ENCODE measurements at places on chromosomes 12 and 14.

- peaks cover 21% of the 10 kb centered on the region for H3K36me3 ChIP-seq
- H3K4me3 ChIP-seq = peak within 1 kb of the TSS; percentile 88
- H3K27ac ChIP-seq = peak within 1 kb of the TSS; percentile 99
- H3K27me3 ChIP-seq = no peaks in the 10 kb centered on the region
- H3K4me1 ChIP-seq = peaks cover 38% of the 10 kb centered on the region
- DNase-seq = peak; percentile 94
These were observed at the start of gene KDM5A for GRCh38 chr12:389142-390096. Gene KDM5A (minus strand): TSS chr12:389320. CDS start chr12:389091, 229 bp downstream.

- no peak for DNase-seq
- H3K27ac ChIP-seq = no peak overlapping the region
- no peak overlapping the region for H3K4me3 ChIP-seq
These were observed 85.6 kb downstream of the CCDC92 start for GRCh38 chr12:123886931-123887582.

DNA sequence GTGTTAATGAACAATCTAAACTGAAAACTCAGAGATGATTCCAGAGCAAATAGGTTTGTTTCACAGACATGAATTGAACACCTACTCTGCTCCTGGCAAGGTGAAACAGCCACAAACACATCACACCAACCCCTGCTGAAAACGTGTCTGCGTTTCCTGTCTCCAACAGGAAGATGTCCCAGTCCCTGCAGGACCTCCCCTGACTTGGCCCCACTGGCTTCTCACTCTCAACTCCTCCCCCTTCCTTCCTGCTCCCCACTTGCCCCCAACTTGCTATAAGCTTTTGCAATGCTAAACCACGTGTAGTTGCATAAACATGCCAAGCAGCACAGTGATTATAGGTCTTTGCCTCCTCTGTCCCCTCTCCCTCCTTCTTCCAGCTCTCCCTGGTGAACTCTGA lies 567.6 kb downstream of the BCL11B start:
- peaks cover 30% of the 10 kb centered on the region for H3K4me1 ChIP-seq
- H3K27ac ChIP-seq = peak overlapping the region; percentile 47

DNA sequence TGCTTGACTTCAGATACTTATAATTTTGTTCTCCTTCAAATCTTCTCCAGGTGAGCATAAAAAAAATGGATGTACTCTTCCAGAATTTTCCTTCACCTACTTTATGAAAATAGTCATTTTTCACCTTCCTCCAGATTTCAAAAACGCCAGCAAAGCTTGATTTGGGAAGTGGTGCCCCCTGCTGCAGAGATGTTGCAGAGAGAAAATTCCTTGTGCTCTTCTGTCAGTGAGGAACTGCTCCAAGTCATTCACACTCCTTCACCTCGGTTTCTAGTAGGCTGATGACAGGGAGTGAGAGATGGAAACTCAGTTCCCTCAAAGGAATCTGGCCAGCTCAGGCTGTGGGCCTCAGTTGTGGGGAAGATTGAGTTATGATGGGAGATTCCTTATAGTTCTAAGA lies 24.2 kb upstream of the RNASE3 start:
- H3K4me1 ChIP-seq = no peaks in the 10 kb centered on the region
- peaks cover 52% of the 10 kb centered on the region for H3K27me3 ChIP-seq
- no peaks in the 10 kb centered on the region for H3K36me3 ChIP-seq
- DNase-seq = no peak
- H3K27ac ChIP-seq = no peak overlapping the region

- DNase-seq = peak; percentile 67
- no peaks in the 10 kb centered on the region for H3K36me3 ChIP-seq
- no peak overlapping the region for H3K4me3 ChIP-seq
These were observed 24.0 kb downstream of the CCDC38 start for GRCh38 chr12:95918194-95918993.

DNA sequence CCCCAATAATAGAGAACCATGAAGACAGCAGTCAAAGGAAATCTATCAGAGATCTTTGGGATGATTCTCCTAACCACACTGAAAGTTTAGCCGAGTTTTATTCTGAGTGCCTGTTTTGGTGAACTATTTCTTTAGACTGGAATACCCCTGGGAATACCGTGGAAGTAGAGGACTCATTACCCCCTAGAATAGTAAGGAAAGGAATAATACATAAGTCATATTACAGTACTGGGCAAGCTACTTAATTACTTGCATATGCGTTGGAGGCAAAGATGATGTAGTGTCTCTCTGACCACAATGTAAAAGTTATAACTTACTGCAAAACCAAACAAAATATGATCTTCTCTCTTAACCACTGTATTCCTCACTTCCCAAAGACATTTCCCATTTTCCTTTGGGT lies 25.5 kb downstream of the ZC2HC1C start:
- peaks cover 33% of the 10 kb centered on the region for H3K36me3 ChIP-seq
- no peaks in the 10 kb centered on the region for H3K4me1 ChIP-seq
- no peak overlapping the region for H3K27ac ChIP-seq
- H3K4me3 ChIP-seq = no peak overlapping the region
- DNase-seq = no peak
- H3K27me3 ChIP-seq = no peaks in the 10 kb centered on the region

- DNase-seq = no peak
- H3K27ac ChIP-seq = no peak overlapping the region
- no peaks in the 10 kb centered on the region for H3K36me3 ChIP-seq
- H3K27me3 ChIP-seq = peaks cover 8% of the 10 kb centered on the region
- H3K4me1 ChIP-seq = peaks cover 3% of the 10 kb centered on the region
These were observed 12.2 kb upstream of the PPP1R13B start for GRCh38 chr14:103859416-103860202.

DNA sequence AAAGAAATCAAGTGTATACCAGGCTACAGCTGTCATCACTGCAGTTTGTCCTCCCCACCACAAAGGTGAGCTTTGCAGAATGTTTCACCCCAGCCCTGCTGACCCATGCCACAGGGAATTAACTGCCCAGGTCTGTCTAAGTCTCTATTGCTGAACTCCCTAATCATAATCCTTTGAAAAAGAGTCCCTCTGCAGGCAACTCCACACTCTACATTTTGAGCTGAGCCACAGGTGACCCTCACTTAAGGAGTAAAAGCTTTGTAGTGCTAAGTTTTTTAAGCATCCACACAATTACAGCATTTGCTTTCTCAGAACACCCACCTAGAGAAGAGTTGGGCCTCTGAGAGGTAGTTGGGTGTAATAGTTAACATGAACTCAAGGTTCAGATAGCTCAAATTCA lies 90.0 kb downstream of the C12orf50 start:
- no peak overlapping the region for H3K4me3 ChIP-seq
- H3K36me3 ChIP-seq = no peaks in the 10 kb centered on the region
- no peaks in the 10 kb centered on the region for H3K4me1 ChIP-seq
- no peaks in the 10 kb centered on the region for H3K27me3 ChIP-seq
- no peak overlapping the region for H3K27ac ChIP-seq

GRCh38 chr12:43309959-43310358 lies 242.0 kb downstream of the ADAMTS20 start:
- no peak overlapping the region for H3K4me3 ChIP-seq
- no peak for DNase-seq
- no peak overlapping the region for H3K27ac ChIP-seq

DNA sequence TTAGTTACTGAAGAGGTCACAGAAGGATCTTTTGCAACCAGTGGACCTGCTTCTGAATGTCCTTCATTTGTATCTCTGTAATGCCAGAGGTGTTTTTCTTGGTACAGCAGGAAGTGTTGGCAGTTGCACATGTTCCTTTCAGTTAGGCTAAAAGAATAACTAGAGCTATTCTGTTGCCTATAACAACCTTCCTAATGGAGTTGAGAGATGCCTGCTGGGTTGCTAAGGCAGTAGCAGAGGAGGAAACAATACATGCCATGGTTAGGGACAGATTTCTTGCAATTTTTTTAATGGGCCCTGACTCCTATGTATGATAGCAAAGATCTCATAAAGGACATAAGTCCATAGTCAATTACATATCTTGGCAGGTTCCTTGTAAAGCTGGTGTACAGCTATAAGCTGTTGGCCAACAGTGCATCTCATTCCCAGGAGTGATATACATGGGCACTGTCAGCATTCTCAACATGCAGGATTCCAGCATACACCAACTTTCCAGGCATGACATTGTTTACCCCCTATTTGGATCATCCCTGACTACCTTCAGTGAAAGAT lies 556.6 kb downstream of the CCER1 start:
- no peak for DNase-seq
- H3K36me3 ChIP-seq = no peaks in the 10 kb centered on the region
- H3K4me1 ChIP-seq = no peaks in the 10 kb centered on the region
- H3K4me3 ChIP-seq = no peak overlapping the region
- no peak overlapping the region for H3K27ac ChIP-seq

DNA sequence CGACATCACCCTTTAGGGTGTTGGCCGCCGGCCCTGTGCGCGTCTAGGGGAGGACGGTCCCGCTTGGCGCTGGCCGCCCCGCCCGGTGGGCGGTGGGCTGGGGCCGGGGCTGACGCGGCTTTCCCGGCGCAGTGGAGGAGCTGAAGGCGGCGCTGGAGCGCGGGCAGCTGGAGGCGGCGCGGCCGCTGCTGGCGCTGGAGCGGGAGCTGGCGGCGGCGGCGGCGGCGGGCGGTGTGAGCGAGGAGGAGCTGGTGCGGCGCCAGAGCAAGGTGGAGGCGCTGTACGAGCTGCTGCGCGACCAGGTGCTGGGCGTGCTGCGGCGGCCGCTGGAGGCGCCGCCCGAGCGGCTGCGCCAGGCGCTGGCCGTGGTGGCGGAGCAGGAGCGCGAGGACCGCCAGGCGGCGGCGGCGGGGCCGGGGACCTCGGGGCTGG lies 3.6 kb downstream of the TNFAIP2 start:
- H3K4me3 ChIP-seq = no peak overlapping the region
- no peaks in the 10 kb centered on the region for H3K36me3 ChIP-seq
- H3K4me1 ChIP-seq = no peaks in the 10 kb centered on the region
- no peak overlapping the region for H3K27ac ChIP-seq
- H3K27me3 ChIP-seq = peaks cover 14% of the 10 kb centered on the region

DNA sequence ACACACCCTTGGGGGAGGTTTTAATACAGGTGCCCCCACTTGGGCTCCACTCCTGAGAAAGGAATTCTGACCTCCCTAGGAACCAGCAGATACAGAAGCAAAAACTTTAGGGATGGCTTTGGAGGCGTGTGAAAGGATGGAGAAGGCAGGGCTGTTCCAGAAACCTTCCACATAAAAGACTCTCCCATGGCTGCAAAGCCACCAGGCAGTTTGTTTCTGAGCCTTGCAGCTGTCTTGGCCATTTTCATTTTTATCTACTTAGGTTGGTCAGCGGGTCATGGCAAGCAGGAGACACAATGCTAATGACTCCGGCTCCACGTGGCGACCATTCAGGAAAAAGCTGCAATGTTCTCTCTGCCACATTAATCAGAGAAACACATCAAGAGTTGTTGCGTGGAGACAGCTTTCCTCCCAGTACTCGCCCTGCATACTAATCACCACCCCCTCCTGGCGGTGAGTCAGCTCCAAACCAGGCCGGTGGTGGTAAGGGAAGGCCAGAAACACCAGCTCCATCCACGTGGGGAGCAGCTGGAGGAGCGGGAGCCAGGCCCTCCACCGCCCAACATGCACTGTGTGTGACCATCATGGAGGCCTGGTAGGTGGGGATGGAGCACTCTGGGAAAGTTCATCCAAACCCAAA lies 30.9 kb upstream of the IRF2BPL start:
- H3K36me3 ChIP-seq = peaks cover 1% of the 10 kb centered on the region
- no peak for DNase-seq
- H3K4me1 ChIP-seq = peaks cover 6% of the 10 kb centered on the region
- no peak overlapping the region for H3K27ac ChIP-seq
- no peak overlapping the region for H3K4me3 ChIP-seq

GRCh38 chr12:5560265-5560664 lies 128.4 kb downstream of the NTF3 start:
- H3K27ac ChIP-seq = no peak overlapping the region
- no peak for DNase-seq

DNA sequence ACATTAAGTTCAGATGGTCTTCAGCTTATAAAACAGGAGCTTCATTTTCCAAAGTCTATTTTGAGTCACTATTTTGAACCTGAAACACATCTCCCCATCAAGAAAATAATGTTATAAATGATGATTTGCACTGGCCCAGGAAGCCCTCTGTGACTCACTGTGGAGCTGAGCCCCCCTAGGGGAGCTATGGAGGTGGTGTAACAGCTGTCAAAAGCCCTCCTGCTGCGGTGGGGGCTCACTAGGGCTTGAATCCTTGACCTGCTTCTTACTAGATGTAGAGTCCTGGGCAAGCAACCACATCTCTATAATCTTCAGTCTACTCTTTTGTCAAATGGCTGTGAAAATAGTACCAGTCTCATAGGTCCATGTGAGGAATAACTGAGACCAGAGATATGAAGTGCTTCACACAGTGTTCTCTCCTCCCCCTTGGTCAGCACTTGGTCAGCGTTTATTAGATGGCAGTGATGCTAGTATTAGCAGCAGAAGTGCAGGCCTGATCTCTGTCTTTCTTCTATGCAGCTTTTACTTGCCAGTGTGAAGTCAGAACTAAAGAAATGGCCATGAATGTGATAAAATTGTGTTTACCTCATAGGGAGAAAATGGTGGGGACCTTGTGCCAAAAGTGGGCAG lies 83.4 kb downstream of the RTN1 start:
- H3K27me3 ChIP-seq = no peaks in the 10 kb centered on the region
- H3K4me3 ChIP-seq = no peak overlapping the region
- no peaks in the 10 kb centered on the region for H3K4me1 ChIP-seq
- no peak for DNase-seq

DNA sequence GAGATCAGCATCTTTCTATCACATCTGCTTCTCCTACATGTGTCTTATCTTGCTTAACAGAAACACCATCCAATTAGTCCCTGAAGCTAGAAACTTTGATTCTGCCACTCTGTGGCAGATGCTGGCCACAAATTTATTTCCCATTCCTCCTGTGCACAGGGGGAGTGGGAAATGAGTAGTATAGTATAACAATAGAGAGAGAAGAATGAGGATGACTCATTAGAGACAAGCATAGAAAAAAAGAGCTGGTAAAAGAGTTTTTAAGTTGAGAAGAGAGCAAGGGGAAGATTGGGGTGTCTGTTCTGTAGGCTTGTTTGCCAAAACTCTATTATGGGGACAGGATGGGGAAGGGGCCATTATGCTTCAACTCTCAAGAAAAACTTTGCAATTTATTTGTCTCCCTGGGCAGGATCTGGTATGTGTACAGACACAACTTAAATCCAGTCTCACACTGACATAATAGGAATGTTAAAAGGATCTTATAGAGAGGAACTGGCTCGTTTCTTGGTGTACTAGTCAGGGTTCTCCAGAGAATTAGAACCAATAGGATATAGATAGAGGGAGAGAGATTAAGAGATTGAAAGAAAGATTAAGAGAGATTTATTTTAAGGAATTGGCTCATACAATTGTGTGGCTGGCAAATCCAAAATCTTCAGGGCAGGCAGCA lies 142.6 kb upstream of the CPSF6 start:
- H3K4me1 ChIP-seq = no peaks in the 10 kb centered on the region
- H3K4me3 ChIP-seq = no peak overlapping the region
- H3K27me3 ChIP-seq = peaks cover 16% of the 10 kb centered on the region
- H3K27ac ChIP-seq = no peak overlapping the region

GRCh38 chr12:68498736-68499135 lies 112.0 kb upstream of the RAP1B start:
- no peak for DNase-seq
- no peak overlapping the region for H3K4me3 ChIP-seq
- H3K4me1 ChIP-seq = peaks cover 30% of the 10 kb centered on the region
- no peak overlapping the region for H3K27ac ChIP-seq
- no peaks in the 10 kb centered on the region for H3K27me3 ChIP-seq
